Activated T-cell treated with anti-CD3 and anti-CD28 coated beads, Interleukin-2, amount 50 U/mL, for 72 hours (primary cell): ENCODE measurements at places on chromosomes 7 and 10.

- no peak for DNase-seq
Measured at GRCh38 chr10:110059925-110060324, 52.1 kb downstream of the ADD3 start.

- DNase-seq = no peak
Measured at GRCh38 chr7:107236862-107237261, 68.1 kb downstream of the HBP1 start.

- DNase-seq = no peak
Measured at GRCh38 chr10:22624287-22624738, 90.1 kb downstream of the PIP4K2A start.

GRCh38 chr7:131964203-131964602 is 407.8 kb upstream of the PODXL start:
- DNase-seq = no peak

DNA sequence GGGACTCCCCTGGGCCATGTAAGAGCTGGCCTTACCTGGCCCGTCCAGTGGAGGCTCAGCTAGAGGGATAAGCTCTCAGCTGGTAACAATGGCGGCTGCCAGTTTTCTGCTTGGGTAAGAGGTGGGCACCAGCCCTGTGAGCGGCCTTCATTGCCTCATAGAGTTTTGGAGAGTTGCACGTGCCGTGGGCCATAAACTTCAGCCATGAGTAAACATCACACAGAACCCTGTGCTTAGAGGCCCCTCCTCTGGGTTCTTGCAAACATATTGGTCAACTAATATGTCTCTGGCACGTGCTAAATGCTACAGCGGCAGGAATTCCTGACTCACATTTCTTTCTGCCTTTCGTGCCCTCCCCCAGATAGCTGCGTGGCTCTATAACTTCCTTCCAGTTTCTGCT is 103.9 kb upstream of the LEP start:
- DNase-seq = no peak

GRCh38 chr7:151566897-151567320 is 47.2 kb upstream of the RHEB start:
- DNase-seq = no peak

DNA sequence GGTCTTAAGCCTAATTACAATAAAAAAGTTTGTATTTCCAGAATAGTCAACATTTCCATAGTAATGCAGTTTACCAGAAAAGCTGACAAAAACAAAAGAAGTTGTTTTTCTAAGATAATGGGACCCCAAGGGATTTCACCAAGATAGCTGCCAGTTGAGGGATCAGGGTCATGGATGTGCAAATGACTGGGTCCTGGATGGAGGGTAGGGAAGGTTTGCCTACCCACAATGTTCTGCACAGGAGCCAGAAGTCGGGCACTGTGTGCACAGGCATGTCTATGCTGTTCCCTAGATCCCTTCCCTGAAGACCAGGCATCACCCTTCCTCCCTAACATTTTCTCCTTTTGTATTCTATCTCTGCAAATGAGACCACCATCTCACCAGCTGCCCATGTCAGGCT is 94.1 kb upstream of the FAM133B start:
- DNase-seq = no peak

- no peak for DNase-seq
Measured at GRCh38 chr7:30168835-30169573, 34.2 kb downstream of the MTURN start.

DNA sequence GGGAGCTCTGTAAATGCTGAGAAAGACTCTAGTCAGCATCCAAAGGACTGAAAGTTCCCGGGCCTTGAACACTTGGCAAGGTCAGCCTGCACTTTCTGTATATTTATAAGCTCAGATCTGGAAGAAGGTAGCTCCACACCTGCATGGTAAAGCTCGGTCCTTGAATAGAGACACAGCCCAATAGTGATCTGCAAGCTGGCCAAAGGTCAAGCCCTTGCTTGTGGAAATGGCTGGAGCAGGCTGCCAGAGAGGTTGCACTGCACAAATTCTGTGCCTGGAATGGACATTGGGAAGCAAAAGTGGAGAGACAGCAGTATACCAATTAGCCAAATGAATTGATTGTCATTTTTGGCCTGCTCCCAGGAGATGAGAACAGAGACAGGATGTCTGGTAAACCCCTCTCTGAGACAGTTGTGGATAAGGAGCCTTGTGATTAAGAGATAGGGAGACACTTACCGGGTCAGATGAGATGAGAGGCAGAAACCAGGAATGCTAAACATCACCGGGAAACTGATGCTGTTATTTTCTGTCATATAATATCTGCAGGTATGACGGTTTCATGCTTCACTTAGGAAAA is 8.0 kb upstream of the FRA10AC1 start:
- DNase-seq = no peak

DNA sequence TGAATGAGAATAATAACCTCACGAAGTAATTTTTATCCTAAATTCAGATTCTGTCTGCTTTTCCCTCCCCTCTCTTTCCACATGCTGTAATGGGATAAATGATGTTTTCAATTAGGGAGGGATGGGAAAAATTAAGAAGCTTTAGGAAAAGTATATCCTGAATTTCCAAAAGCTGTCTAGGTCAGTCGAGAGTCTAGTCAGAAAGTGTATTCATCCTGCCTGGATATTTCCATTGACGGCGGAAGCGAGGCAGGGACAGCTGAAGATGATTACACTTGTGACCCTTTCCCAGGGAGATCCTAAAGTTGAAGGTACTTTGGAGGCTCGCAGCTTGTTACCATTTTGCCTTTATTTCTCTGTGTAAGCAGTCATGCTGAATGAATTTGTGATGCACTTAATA is 204.1 kb downstream of the ZNF365 start:
- no peak for DNase-seq

DNA sequence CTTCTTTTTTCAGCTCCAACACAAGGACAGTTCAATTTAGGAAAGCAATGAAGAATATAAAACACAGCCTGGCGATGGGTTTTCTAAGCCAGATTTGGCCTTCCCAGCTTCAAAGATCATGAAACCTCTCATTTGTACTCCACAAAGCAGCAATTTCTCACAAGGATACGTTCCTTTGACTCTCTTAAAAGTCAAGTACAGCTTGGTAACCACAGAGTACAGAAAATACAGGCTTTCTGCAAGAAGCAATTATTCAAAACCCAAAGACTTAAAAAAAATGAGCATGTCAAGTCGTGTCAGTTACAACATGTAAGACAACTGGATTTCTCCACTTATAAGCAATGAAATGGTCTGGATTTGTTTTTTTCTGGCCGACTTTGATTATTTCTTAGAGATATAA is 321.4 kb downstream of the FGFR2 start:
- no peak for DNase-seq

GRCh38 chr10:30647089-30647488 is 17.5 kb upstream of the LYZL2 start:
- peak; percentile 57 for DNase-seq

DNA sequence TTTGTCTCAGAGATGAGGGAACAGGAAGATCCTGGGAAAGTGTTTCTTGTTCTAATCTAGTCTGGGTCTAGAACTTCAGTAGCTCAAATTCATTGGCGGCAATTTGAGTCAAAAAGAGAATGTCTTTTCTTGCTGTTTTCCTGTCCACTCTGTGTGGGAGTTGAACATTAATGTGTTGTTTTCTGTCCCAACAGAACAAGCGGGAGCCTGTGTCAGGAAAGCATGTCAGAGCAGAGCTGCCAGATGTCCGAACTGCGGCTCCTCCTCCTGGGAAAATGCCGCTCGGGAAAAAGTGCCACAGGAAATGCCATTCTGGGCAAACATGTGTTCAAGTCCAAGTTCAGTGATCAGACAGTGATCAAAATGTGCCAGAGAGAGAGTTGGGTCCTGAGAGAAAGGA is 16.0 kb downstream of the GIMAP8 start:
- DNase-seq = no peak

DNA sequence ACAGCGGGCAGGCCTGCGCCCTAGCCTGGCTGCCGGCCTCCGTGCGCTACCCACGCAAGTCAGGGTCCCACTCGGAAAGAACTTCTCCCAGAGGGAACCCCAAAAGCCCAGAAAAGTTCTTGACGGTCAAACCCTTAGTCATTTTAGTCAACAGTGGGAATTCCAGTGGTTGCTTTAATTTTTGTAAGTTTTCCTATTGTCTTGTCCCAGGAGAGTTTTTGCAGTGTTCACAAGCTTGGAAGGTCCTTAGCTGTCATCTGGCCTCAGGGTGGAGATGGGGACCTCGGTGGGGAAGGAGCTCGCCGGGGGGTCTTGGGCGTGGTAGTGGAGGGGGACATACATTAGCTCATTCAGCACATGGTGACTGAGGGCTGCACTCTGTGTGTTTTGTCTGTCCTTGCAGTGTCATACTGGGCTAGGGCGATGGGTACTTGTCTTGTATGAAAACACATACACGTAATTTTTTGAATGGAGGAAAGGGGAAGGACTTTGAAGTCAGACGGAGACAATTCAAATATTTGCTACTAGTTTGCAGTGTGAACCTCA is 736 bp downstream of the MINDY4 start:
- peak; percentile 19 for DNase-seq

- DNase-seq = no peak
Measured at GRCh38 chr10:78332012-78332411, 298.3 kb downstream of the RPS24 start.

DNA sequence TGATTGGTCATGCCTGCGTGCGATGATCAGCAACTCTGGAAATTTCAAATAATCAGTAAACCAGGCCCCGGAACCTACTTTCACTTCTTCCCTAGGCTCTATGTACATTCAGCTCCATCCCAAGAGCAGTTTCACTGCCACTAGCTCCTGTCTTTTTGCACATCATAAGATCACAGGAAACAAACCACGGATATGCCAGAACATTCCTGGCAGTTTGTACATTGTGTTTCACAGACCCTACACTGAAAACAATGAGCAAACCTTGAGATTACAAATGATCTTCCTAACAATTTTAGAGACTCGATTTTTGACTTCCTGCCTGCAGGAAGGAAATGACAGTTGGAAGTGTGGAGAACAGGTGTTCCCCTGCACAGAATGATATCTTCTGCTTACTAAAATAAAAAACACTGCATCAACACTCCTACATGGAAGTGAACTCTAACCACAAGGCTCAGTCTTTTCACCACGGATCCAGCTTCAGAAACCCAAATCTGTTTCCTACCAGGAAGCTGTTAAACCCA is 7.6 kb upstream of the TMEM236 start:
- DNase-seq = no peak

- peak; percentile 70 for DNase-seq
Measured at GRCh38 chr10:97849687-97850402, at the start of gene GOLGA7B. GOLGA7B (plus strand) TSS chr10:97849843; CDS start chr10:97850304, 461 bp downstream.

- DNase-seq = no peak
Measured at GRCh38 chr10:43809211-43809930, 160.7 kb upstream of the ZNF32 start.

DNA sequence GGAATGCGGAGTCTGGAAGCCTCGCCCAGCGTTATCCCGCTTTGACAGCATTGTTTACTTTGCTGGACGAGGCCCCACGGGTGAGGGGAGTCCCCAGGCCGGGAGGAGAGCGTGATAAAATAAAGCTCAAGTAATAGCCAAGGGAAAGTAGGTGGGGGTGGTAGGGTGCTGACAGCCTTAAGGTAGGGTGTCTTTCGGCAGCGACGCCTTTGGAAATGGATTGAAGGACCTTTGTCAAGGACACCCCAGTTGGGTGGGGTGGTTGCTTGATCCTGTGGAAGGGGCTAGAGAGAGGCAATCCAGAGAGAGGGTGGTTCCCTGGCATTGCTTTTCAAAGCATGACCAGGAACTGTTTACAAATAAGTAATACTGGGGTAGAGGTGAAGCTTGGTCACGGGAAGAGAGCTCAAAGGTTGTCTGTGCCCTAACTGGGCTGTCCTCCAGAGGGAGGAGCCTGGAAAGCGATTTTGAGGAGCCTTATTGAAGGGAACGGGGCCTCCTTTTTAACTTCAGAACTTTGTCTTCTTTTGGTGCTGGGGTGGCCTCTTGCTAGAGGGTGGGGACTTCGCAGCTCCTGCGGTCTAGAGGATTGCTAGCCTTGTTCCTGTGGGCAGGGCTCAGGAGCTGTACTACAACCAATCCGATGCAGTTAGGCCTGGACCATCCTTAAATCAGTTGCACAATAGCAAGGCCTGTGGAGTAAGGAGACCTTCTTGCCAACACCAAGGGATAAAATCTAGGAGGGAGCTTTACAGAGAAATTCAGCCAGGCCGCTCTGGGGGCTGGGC is 1.3 kb downstream of the EIF4EBP2 start:
- DNase-seq = peak; percentile 23

- no peak for DNase-seq
Measured at GRCh38 chr7:39621261-39621660, 2.1 kb upstream of the RALA start.

DNA sequence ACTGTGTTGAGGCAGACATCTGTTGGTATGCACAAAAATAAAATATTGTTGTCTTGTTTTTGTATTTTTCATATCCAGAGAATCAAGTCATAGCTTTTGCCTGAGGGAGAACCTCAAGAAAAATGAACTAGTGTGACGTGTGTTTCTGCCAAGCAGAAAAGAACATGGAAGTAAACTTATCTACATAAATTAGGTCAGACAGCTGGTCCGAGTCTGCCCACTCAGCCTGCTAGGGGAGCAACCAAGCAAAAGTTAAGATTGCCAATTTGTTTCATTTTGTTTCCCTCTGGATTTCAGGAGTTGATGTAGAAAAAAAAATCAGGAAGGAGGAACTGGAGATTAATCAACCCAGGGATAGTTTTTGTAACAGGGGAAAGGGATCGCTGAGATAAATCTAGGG is 572.4 kb upstream of the LRRTM3 start:
- no peak for DNase-seq

- DNase-seq = no peak
Measured at GRCh38 chr10:68334672-68335467, 2.1 kb upstream of the PBLD start.

DNA sequence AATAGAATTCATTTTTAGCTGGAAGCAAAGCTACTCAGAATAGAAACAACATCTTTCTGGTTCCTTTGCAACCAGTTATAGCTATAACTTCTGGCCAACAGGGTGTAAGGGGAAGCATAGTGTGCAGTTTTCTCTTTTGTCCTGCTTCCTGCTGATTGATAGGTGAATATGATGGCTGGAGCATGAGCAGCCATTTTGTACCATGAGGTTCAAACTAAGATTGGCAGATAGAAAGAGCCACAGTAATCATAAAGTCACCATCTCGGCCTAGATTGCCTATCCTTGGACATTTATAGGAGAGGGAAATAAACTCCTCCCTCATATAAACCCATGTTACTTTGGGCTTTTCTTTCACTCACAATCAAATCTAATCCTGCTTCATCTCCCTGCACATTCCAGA is 102.2 kb upstream of the FGFR2 start:
- no peak for DNase-seq

GRCh38 chr7:67301667-67302066 is 305.0 kb downstream of the TYW1 start:
- no peak for DNase-seq

- no peak for DNase-seq
Measured at GRCh38 chr10:26839966-26840627, 20.7 kb downstream of the ABI1 start.

DNA sequence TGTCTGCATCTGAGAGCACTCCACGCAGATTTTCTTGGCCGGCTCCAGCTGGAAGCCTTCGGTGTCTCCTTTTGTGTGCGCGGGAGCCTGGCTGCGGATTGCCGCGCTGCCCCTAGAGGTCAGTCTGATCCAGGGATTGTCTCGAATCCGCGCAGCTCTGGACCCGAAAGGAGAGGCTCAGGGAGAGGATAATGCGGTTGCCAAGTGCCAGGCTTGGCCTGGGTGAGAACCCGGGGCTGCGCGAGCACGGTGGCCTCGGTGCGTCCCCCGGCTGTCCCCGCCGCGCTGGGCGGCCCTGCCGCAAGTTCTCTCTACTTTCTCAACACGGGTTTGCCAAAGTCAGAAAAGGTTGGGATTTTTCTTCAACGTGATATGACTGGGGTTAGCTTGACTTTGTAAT is 140.9 kb downstream of the ADCYAP1R1 start:
- peak; percentile 15 for DNase-seq
